ENCODE measurements at places on chromosomes 13 and 19.

- DNase-seq, result no peak
Observed at GRCh38 chr19:33481863-33482262, 39.7 kb downstream of the PEPD start.

DNA sequence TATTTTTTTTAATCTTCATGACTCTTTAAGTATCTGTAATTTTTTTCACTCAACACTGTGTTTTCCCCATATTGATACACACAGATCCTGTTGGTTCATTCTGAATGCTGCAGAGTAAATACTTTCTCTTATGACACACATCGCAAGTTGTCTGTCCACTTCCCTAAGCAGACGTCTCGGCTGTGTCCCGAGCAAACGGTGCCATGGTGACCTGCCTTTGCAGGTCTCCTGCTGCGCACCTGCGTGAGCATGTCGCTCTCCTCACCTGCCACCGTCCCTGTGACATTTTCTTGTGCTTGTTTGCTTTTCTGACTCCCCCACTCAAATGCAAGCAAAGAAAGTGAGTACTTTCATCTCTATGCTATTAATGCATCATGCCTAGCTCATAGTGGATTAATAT, 57.8 kb downstream of the CCDC70 start:
- DNase-seq, result no peak

DNA sequence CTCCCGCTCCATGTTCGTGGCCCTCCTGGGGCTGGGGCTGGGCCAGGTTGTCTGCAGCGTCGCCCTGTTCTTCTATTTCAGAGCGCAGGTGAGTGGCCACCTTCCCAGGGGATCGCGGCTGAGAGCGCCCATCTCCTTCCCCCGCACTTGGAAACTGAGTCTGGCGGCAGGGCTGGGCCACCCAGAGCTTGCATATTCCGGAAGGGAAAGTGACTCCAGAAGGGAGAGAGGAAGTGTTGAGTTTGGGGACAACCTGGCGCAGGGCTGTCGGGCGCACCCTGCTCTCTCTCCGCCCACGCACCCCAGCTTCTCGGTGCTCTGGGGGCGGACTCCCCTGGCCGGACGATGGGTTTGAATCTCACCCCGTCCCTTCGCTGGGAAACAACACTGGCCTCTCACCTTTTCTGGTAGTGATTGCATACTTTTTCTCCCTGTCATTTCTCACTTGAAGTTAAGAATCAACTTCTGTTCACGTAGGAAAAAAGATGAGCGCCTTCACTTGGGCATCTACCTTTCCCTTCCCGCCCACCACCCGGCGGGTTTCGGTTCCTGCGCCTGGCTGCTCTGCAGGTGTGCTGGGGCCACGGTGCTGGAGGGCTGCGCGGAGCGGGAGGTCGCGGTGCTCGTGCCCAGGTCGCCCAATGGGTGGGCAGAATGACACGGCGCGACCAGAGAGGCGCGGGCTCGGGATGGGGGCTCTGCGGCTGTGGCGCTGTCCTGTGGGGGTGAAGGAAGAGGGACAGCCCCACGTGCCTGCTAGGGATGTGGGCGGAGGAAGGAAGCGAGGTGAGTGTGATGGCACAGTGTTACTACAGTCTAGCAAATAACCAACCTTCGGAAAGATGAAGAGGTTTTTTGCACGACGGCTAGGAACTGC, 721 bp downstream of the TNFSF11 start:
- no peak for DNase-seq

DNA sequence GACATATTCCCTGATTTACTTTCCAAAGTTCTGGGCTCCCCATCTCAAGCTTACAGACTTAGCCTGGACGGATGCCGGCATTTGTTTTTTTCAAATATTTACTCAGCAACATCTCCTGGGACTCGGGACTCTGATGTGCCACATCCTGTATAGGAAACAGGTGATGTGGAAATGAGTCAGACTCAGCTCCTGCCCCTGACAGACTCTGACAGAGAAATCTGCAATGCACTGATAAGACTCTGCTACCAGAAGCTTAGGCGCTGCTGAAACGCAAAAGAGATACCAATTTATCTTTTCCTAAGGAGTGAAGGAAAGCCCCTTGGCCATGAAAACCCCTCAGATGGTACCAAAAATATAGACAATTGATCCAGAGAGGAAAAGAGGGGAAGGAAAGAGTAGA, 16.2 kb downstream of the LAIR2 start:
- DNase-seq, result no peak

DNA sequence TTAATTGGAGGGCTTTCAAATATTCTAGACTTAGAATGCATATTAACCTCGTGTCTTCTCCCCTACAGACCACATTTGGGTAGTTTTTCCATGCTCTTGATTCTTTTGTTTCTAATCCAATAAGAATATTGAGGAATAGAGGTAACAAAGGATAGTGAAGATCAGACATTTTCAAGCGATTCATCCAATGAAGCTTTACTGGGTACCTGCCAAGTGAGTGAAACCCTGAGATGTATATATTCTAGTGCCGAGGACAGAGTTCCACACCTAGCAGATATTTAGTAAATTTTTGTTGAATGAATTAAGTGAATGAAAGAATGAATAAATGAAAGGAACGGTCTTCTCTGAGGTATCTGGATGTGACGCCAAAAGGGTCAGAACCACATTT, 442 bp upstream of the RFC3 start:
- DNase-seq, result no peak

DNA sequence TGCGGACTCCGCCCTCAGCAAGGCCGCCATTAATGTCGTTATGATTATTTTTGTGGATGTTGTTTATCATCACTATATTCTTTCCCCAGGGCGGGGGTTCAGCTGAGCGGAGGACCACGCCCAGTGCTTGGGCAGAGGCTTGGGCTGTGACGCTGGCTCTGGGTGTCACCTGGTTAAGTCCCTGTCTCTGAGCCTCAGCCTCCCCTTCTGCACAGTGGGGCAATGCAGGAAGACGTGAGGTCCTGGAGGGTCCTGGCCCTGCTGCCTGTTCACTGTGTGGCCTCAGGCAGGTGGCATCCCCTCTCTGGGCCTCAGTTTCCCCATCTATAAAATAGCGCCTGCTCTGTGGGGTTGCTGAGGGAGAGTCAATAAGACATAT, 32.5 kb downstream of the NFIC start:
- DNase-seq, result no peak

- DNase-seq, result no peak
Observed at GRCh38 chr19:29598036-29598435, 8.0 kb upstream of the POP4 start.

DNA sequence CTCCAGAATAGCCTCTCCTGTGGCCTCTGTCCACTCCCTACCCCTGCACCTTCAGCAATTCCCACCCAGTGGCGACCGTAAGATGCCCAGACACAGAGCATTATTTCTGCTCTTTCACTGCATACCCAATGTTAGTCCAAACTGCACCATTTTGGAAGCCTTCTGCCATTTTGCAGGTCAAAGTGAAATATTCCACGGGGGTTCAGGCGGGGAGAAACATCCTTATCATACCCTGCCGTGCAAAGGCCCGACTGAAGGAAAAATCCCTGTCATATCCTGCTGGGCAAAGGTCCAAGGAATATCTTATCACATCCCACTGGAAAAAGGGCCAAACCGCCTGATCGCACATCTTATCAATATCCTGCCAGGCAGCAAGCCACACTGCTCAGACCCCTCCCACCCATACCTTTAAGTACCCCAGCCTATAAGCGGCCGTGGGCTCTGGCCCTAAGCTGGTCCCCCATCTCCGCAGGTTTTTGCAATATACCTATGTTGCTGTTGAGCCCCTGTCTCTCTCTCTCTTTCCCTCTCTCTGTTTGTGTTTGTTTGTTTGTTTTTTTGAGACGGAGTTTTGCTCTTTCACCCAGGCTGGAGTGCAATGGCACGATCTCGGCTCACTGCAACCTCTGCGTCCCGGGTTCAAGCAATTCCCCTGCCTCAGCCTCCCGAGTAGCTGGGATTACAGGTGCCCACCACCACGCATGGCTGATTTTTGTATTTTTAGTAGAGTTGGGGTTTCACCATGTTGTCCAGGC, 18.2 kb downstream of the CLEC11A start:
- no peak for DNase-seq

- peak; percentile 90 for DNase-seq
Observed at GRCh38 chr13:98839856-98840769, 87.6 kb upstream of the SLC15A1 start.

GRCh38 chr13:39411511-39411910, 191.5 kb downstream of the LHFPL6 start:
- no peak for DNase-seq

GRCh38 chr13:29301027-29301426, 294.5 kb downstream of the SLC7A1 start:
- no peak for DNase-seq

- DNase-seq, result no peak
Observed at GRCh38 chr19:8503510-8503909, 1.1 kb upstream of the PRAM1 start.

GRCh38 chr19:58326501-58326913, 287 bp upstream of the ZSCAN22 start:
- no peak for DNase-seq

DNA sequence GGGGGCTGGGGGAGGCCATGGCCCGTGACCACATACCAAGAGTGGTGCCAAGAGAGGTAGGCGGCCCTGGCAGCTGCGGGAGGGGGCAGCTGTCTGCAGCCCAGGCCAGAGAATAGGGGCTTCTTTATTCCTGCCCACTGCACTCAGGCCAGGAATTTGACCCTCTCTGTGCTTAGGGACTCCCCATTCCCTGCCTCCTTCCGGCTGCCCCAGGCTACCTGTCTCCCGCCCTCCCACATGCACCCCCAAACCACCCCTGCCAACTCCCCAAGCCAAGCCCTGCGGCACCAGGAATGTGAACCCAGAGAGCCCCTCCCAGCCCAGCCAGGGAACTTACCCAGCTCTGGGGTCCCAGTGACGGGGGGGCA, 687 bp downstream of the PLEKHA4 start:
- DNase-seq, result no peak

- DNase-seq, result no peak
Observed at GRCh38 chr13:40609972-40610726, 56.3 kb downstream of the FOXO1 start.

- peak; percentile 60 for DNase-seq
Observed at GRCh38 chr13:97223711-97224541, 1.8 kb downstream of the MBNL2 start.

DNA sequence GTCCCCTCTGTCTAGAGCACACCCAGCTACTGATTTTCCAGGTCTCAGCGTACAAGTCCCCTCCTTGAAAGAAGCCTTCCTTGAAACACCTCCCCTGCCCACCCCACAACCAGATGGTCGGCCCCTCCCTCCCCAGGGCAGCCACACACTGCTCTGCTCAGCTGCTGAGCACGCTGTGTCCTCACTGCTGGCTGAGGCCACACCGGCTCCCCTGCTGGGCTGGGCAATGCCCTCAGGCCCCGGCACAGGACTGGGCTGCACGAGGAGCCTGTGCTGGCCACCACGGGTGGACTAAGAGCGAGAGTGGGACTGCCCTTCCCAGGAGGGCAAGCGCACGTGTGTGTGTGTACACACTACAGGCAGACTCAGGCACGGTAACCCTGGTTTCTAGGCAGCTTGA, 11.8 kb upstream of the RSPH6A start:
- peak; percentile 75 for DNase-seq

DNA sequence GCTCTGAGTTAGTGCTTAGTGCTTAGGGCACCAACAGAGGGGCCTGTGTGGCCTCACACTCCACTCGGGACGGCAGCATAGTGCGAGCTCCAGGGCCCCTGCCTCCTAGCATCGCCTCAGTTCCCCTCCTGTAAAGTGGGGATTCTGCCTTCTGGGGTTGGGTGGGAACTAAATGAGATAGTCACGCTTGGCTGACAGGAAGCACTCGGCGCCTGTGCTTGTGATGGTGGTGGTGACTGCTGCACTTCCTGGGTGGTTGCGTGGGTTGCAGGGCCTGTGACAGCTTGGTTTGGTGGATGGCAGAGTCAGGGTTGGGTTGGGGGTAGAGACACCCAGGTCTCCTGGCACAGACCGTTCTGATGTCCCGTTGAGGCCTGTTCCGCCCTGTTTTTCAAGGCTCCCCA, 7.7 kb downstream of the PLEKHF1 start:
- DNase-seq, result no peak

- no peak for DNase-seq
Observed at GRCh38 chr19:1012334-1012733, 8.6 kb downstream of the TMEM259 start.

DNA sequence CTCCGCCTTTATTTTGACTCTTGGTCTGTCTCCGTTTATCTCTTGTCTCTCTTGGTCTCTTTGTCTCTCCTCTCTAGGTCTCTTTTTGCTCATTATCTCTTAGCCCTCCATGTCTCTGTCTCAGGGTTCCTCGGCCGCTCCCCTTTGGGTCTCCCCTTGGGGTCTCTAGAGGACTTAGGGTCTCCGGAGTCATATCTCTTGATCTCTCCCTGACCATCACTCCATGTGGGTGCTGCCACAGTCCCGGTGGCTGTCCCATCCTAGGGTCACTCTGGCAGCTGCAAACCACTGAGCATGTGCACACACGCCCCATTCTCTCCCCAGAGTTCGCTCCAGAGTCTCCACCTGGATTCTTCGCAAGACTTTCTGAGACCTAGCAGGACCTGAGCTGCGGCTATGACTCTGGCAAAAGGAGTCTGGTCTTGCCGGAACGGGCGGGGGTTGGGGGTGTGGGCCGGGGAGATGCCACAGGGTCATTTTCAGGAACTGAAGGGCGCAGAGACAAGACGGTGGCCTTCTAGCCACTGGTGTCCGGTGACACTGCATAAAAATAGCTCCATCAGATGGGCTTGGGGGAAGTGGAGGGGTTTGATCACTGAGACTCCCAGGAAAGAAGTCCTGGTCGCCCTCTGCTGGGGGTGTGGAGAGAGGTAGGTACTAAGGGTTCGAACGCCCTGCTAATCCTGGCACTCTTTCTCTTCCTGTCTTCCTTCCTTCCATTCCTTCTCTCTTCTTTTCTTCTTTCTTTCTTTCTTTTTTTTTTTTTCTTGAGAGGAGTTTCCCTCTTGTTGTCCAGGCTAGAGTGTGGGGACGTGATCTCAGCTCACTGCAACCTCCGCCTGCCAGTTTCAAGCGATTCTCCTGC, 1.2 kb upstream of the KCNA7 start:
- DNase-seq, result peak; percentile 83

DNA sequence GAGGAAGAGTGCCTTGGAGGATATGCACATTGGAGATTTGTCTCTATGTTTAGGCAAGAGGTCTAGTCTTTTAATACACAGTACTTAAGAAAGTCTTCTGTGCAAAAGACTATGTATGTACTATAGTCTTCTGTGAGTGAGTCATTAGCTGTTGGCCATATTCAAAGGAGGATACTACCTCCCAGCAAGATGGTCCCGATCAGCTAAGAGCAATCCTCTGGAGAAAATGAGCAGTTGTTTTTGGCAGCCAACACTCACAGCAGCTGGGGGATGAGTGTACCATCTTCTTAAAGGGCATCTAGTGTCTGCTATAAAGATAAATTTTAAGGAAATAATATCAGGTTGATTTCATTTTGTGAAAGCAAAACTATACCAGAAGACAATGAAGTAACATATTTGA, 487.8 kb downstream of the KCTD12 start:
- no peak for DNase-seq

- no peak for DNase-seq
Observed at GRCh38 chr13:42964761-42965161, 27.3 kb downstream of the EPSTI1 start.

DNA sequence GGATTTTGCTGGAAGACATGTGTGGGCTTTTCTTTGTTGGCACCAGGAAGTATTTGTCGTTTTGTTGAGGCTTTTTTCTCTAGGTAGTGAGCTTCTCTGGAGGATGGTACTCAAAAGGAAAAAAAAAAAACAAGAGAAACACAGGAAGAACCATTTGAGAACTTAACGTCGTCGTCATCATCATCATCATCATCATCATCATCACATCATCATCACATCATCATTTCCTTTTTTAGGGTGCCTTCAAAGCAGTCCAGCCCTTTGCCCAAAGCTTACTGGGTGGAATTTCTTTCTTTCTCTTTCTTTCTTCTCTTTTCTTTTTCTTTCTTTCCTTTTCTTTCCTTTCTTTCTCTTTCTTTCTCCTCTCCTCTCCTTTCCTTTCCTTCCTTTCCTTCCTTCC, 2.2 kb upstream of the AMER2 start:
- no peak for DNase-seq

- DNase-seq, result no peak
Observed at GRCh38 chr13:35260316-35260715, 216.2 kb downstream of the MAB21L1 start.
